ENCODE measurements at places on chromosomes 7 and 10. TPM values are rescaled to one million over a fixed set of nuclear protein-coding genes. Genes with fewer than 3 reads are reported as not detected.

Gene NXPH1
- not detected for total RNA-seq

Gene HIP1
- 6.1 TPM for total RNA-seq

Gene CLCN1
- total RNA-seq: not detected

Gene GIMAP4
- 0.40 TPM for total RNA-seq

Gene LIPN
- 0.27 TPM for total RNA-seq

DNA sequence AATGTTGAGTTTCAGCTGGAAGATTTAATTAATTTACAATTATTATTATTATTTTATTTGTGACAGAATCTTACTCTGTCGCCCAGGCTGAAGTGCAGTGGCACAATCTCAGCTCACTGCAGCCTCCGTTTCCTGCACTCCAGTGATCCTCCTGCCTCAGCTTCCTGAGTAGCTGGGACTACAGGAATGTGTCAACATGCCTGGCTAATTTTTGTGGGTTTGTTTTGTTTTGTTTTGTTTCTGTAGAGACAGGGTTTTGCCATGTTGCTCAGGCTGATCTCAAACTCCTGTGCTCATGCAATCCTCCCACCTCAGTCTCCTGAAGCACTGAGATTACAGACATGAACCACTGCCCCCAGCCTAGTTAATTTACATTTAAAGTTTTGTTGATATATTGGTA lies 93.8 kb upstream of the MEOX2 start:
- no peak for DNase-seq

DNA sequence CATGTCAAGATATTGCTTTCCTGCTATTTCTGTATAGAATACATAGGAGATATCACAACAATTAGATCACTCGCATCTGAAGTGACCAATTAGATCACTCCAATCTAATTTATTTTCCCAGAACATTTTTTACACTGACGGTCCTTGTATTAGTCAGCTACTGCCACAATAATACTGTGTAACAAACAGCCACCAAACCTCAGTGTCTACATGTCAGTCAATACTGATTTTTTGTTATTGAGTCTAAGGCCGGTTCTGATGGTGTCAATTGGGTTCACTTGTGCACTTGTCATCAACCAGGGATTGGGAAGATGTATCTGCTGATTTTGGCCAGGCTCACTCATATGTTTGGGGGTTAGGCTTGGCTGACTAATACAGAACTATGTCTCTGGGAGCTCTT lies 275.9 kb upstream of the NFE2L3 start:
- no peak for DNase-seq

DNA sequence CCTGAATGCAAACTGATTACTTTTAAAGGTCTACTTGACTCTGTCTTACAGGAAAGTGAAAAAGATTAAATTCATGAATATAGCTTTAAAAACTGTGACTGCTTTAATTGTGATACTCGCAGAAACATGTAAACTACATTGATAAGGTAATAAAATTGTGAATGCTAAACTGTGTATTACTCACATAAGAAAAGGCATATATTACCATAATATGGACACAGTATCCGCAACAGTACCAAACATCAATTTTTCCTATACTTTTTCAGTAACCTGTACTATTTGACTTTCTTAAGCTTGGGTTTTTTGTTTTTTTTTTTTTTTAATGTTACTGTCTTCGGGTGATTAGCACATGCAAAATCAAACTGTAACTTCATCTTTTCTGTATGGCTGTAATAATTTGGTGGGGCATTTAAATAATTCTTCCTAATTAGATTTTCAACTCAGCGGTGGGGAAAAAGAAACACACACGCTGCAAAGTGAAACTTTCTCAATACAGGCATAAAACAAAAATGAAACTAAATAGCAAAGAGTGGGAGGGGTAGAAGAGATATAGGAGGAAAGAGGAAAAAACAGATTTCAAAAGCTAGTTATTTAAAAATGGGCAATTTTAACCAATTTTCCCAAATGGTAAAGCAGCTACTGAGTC lies 23.2 kb downstream of the NT5C3A start:
- DNase-seq: no peak

GRCh38 chr7:107234436-107234835 lies 65.6 kb downstream of the HBP1 start:
- no peak for DNase-seq

DNA sequence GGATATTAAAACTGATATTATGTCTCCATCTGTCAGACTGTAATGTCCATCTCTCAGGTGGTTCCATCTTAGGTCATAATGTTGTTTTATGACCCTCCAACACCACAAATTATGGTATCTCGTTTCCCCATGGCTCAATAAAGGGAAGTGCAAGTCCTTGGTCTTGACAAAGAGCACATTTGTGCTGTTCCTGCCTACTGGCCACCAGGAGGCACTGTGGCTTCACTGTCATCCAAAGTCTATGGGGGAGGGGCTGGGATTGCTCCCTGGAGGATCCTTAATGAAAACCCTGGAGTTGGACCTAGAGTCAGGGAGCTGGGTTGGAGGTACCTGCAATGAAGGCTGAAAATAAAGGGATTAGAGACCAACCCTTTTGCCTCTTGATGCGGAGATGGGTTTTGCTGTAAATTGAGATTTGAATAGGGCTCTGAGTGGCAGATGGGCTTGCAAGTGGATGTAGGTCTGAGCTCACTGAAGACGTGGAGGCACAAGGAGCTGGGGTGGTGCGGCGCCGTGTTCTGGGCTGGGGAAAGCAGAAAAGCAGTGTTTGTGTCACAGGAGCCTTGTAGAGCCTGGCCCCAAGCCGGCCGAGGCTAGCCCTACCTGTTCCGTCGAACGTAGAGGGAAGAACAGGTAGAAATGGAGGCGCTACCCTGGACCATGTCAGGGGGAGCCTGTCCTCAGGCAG lies 180.5 kb upstream of the PRSS58 start:
- DNase-seq: no peak

DNA sequence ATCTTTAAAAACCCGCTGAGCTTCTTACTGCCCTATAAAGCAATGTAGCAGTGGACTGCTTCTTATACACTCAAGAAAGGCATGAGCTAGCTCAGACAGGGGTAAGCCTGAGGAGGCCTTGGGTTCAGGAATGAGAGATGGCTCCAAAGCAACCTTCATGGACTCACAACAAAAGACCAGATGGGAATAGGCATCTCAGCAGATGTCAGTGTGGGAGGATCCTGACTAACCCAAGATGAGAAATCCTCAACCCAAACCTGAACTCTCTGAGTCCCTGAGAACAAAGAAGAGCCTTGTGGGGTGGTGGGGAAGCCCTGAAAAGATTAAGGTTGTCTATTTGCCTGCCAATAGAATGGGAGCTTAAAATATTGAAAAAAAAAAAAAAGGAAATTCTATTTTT lies 807.4 kb downstream of the KCNMA1 start:
- no peak for DNase-seq
